ENCODE measurements at places on chromosomes 11 and 22.

DNA sequence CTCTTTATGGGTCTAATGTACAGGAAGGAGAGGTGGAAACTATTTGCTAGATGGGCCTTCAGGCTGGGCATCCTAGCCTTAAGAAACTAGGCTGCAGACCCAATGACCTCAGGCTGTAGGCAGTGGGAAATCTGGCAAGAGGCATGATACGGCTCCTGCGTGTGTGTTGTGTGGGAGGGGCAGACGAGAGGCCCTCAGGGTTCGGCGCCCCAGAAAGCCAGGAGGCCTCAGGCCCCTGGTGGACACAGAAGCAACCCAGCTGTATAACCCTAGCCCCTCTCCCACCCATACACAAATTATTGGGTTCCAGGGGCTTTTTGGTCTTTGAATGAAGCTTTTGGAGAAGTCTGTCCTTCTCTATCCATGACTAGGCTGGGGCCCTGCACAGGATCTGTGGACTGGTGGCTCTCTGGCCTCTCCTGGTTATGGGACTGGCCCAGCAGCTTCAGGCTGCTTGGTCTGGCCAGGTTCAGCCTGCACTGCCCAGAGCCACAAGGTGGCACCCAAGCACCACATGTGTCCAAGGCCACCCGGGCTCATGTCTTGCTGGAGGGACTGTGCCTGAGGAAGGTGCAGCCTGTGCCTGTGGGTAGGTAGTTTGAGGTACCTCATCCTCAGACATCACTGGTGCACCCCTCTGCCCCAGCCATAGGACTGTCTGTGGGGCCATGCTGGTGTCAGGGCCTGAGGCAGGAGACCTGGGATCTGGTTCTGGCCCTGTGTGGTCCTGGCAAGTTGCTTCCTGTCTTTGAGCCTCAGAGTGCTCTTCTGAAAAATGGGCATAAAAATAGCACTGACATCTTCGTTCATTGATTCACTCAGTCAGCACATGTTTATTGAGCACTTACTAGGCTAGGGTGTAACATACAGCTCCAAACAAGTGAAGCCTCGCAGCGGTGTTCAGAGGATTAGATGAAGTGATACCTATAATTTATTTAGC is 87.5 kb downstream of the RRM1 start:
- DNase-seq: peak; percentile 12

DNA sequence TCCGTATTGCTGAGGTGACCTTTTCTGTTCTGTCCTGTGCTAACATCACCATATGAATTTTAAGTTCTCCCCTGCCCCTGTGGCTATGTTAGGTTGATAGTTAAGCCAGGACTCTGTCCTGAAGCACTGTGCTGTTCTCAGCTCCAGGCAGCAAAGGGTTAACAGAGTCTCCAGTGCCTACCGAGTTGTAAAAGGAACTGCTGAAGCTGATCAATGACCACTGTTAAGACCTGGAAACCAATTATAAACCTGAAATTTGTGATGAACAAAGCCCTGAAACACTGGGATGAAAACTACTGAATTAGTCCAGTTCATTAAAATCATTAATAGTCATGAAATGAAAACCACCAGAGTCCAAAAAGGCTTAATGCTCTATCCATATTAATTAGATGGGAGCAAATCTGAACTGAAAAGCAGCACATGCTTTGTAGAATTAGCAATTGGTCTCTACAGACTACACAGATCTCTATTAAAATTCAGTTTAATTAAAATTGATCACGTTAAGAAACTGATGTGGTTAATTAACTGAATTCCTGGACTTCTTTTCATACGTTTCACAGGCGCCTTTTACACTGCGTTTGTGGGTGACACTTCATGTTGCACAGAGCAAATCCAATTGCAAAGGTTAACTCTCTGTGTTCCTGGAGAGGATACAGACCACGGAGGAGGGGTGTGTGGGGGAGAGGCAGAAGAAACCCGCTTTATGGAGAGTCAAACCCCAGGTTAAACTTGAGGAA is 188.5 kb upstream of the MPPED2 start:
- DNase-seq: no peak

DNA sequence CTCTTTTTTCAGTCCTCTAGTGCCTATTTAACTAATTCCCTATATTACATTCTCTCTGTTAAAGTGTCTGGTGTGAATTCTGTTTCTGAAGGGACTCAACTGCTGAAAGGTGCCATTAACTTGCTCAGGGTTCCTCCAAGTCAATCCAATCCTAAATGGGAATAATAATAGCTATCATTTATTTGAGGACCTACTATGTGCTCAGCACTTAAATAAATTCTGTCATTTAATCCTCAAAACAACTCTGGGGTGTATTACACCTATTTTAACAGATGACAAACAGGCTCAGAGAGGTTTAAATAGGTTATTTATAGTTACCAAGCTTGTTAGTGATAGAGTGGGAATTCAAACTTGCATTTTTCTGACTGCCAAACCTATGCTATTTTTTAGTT is 40.6 kb upstream of the POLD3 start:
- no peak for DNase-seq

GRCh38 chr11:118790357-118791110 is 430 bp downstream of the DDX6 start:
- peak; percentile 84 for DNase-seq

DNA sequence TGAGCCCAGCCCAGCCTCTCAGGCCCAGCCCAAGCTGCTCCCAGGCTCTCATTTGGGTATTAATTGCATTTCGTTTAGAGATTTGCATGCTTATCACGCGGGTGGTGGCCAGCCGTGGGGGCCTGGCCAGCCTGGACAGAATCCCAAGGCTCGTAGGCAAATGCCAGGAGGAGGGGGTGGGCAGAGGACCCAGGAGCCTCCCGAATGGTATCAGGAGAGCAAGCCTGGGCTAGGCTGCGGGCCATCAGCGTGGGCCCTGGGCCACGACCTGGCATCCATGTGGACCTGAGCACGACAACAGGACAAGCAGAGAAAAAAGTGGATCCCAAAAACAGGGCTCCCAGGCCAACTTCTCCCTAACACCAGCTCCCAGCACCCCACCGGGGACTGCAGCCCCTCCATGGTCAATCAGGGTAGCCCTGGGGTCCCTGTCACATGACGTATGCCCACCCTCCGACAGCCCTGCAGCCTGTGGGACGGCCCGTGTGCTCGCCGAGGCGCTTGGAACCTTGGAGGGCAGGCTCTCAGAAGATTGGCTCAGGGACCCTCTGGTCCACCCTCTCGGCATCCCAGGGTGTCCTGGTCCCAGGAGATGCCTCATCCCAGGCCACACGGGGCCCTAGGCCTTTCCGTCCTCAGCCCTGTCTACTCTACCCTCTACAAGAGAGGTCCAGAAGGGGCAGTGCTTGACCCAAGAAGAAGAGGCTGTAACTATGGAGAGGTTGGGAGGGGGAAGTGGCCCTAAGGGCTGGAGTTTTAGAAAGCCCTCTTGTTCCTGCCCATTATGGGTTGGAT is 8.8 kb downstream of the ASCL2 start:
- DNase-seq: no peak

DNA sequence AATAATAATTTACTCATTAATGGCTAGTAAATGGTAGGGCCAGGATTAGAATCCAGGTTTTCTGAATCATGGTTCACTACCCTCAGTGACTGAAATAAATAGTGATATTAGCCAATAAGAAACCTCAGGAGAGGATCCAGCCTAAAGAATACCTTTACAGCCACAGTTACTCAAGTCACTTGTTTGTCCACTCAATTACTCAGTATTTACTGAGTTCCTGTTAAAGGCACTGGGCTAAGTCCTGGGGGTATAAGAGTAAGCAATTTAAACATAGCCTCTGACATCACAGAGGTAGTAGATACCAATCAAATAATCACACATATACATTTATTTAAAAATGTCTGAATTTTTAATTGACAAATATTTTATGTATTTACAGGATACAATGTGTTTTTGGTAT is 56.8 kb upstream of the GAB2 start:
- DNase-seq: no peak

DNA sequence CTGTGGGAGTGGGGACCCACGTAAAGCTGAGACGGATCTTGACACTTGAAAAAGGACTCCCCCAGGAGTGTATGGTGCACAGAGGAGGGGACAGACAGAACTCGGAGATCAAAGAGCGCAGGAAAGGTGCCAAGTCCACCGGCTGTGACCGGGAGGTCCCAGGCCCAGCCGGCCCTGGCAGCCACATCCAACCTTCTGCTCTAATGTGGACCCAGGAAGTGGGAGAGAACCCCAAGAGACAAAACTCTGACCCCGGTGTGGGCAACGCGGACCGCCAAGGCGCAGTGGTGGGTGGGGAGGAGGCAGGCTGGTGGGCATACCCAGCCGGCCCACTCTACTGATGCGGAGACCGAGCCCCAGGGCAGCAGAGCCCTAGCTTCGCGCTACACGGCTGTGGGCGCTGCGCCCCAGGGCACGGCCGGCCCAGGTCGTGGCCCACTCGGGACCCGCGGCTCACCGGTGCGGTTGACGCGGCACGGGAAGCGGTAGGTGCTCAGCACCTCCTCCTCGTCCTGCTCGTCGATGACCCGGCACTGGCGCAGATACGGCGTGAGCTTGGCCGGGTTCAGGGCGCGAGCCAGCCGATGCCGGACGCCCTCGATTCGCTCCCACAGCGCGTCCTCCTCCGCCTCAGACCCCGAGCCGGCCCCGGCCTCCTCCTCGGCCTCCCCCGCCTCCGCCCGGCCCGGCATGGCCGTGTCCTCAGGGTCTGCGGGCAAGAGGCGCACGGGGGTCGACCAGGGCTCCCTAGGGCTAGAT is 527 bp downstream of the CARD10 start:
- no peak for DNase-seq

DNA sequence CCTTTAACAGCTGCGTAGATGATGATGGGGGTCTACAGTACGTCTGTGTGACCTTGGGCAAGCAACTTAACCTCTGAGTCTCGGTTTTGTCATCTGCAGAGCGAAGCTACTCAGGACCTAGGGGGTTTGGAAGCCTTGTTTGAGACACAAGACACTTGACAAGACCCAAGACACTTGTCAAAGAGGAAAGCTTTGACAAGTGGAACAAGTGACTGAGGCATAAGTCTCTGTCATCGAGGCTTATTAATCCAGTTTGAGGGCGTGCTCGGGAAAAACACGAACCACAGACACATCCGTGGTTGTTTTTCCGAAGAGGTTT is 732 bp upstream of the PC start:
- DNase-seq: no peak

DNA sequence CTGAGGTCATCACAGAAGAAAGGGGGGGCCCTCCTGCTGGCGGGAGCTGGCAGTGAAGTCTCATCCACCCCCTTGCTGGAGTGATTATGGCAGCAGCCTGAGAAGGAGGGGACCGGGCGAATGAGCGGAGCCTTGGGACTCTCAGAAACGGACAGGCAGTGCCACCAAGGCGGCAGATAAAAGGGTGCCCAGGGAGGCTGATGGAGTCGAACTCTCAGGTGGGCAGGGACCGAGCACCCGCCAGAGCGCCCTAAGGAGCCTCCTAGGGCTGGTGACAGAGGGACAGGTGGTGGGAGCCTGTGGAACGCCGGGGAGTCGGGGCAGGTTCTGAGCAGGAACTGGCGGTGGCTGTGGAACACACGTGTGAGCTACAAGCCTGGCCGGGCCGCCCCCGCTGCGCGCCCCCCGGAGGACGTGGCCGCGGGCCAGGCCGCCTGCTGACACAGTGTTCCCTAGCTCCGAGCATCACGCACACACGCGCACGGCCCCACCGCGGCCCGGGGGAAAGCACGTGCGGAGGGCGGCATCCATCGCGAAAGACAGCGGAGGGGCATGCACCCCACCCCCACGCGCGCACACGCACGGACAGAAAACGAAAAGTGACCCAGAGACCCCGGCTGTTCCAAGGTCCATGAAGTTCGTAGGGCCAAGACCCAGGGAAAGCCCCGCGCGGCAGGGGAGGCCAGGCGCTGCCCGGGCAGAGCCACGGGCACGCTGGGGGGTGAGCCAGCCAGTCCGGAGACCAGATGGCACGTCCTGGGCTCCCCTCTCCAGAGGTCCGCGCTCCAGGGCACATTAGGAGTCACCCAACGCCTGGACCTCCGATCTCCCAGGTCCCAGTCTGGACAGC is 1.0 kb downstream of the VWCE start:
- peak; percentile 58 for DNase-seq

- peak; percentile 71 for DNase-seq
Measured at GRCh38 chr22:22959147-22959827, 71.7 kb downstream of the IGLL5 start.

- no peak for DNase-seq
Measured at GRCh38 chr11:19164881-19165280, 36.9 kb downstream of the CSRP3 start.

DNA sequence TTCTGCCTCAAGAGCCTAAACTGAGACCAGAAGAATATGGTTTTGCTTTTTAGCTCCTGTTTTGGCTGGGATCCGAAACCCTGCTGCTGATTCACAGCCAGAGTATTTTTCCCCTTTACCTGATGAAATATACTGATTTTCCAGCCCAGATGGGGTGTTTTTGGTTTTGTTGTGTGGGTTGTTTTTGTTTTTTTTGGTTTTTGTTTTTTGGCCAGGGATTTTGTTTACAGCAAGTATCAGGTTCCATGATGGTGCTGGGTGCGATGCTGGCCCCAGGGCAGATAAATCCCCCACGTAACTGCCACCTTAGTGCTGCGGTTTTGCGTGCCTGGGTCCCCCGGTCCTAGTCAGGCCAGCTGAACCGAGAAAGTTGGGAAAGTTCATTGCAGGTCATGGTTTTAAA is 103.7 kb downstream of the ZBTB16 start:
- DNase-seq: no peak

DNA sequence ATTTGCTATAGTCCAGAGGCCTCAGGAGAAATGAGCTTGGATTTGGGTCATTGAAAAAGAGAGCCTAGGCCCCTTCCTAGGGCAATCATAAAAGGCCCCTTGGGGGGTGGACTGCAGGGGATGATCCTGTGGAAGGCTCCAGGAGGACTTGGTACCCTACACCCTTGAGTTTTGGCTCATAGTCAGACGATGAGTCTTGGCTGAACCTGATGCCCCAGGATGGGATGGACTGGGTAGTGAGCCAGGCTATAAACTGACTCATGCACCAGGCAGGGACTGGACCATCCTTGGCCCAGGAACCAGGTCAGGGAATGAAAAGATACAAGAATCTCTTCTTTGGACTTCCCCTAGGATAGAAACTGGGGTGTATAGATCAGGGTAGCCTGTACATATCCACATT is 54.2 kb downstream of the NAV2 start:
- no peak for DNase-seq

- no peak for DNase-seq
Measured at GRCh38 chr22:19527861-19528417, 3.7 kb upstream of the CLDN5 start.

DNA sequence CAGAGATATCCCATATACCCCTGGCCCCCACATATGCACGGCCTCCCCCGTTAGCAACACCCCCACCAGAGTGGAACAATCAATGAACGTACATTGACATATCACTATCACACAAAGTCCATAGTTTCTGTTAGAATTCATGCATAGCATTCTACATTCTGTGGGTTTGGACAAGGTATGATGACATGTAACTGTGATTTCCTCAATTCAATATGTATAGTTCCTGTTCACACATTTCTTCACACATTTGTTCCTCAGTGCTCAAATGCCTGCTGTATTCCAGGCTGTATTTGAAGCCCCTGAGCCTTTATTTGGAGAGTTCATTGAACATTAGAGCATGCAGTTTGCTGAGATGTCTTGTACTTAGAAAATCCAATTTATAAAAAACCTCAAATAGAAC is 69.9 kb downstream of the PTPRJ start:
- DNase-seq: no peak
